ENCODE measurements at places on chromosomes 4 and X.

GRCh38 chr4:54719378-54719777 is 61.6 kb downstream of the KIT start:
- DNase-seq: no peak

DNA sequence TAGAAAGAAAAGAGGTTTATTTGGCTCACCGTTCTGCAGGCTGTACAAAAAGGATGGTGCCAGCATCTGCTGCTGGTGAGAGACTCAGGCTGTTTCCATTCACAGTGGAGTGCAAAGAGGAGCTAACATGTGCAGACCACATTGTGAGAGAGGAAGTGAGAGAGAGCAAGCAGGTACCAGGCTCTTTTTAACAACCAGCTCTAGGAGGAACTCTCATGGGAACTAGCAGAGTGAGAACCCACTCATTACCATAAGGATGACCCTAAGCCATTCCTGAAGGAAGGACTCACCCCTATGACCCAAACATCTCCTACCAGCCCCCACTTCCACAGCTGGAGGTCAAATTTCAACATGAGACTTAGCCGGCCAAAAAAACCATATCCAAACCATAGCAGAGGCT is 158.6 kb upstream of the ADGRL3 start:
- no peak for DNase-seq

DNA sequence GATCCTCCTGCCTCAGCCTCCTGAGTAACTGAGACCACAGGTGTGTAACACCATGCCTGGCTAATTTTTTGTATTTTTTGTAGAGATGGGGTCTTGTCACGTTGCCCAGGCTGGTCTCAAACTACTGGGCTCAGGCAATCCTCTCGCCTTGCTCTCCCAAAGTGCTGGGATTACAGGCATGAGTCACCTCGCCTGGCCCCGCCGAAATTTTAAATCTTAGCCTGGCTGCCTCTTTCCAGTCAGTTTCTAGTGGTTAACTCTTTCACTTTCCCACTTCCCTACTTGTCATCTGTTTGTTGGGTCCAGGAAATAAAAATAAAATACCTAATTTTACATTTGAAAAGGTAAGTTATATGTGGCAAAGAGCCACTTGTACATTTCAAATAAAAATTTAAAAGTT is 62.4 kb downstream of the TMEM165 start:
- DNase-seq: no peak

- DNase-seq: no peak
These were observed 171.0 kb upstream of the RPS6KA3 start for GRCh38 chrX:20437683-20438082.

DNA sequence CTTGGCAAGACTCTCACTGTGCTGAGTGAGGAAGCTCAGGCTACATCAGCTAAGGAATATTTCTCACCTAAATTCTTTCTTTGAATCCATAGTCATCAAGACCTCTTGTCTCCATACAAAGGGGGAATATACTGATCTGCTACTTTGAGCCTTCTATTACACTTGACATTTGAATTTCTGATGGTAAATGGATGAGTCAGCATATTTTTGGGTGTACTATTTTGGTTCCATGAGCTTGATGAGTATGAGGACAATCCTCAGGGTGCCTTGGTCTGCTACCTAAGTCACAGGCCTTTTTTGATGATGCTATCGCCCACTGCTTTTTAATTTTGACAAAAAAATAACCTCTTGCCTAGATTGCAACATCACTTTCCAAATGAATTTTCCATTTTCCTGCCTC is 415.7 kb downstream of the PPP1R2C start:
- no peak for DNase-seq

DNA sequence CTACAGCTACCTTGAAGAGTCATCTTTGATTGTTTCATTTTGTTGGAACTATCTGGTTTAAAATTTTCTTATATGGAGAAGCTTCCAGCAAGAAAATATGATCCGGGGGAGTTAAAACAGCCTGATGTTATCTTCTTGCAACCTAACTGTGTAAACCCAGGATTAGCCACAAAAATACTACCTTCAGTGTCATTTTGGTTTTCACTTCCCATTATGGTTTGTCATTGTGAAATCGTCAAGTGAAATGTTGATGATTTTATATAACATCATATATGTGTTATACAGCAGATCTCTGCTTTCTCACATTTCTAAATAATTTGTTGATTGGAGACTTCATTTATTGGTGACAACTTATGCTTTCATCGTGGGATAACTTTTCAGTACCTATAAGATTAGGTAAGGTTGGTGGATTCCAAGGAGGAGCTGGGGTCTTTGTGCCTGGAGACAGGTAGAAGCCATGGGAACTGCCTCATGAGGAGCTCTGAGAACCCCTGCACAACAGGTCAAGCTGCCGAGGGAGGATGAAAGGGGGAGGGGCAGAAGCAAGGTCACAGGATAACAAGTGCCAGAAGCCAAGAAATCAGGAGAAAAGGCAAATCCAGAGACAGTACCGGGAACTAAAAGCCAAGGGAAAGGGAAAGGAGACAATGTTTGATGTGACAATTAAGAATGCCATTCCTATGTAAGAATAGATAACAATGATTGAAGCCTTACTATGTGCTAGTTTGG is 7.2 kb downstream of the ARHGAP24 start:
- no peak for DNase-seq

- DNase-seq: no peak
These were observed 81.1 kb upstream of the SH3RF1 start for GRCh38 chr4:169351872-169352271.

DNA sequence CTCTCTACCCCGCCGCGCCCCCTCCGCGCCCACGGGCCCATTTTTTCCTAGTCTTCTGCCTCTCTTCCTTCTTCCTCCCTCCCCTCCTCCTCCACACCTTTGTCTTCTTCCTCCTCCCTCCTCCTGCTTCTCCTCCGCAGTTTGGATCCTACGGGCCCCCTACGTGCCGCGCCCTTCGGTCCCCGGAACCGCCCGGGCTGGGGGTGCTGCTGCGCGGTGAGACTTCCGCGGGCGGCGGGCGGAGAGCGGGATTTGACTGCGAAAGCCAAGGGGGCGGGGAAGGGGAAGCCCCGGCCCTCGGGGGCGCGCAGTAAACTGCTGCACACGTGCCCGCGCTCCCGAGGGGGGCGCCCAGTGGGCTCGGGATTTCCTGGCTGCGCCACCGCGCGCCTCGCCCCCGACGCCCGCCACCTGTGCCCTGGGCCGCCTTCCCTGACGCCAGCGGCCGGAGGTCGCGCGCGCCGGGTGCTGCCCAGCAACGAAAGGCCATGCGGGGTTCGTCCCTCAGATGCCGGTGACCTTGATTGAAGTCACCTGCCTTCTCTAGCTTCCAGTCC is 3.3 kb upstream of the NKX3-2 start:
- DNase-seq: no peak

DNA sequence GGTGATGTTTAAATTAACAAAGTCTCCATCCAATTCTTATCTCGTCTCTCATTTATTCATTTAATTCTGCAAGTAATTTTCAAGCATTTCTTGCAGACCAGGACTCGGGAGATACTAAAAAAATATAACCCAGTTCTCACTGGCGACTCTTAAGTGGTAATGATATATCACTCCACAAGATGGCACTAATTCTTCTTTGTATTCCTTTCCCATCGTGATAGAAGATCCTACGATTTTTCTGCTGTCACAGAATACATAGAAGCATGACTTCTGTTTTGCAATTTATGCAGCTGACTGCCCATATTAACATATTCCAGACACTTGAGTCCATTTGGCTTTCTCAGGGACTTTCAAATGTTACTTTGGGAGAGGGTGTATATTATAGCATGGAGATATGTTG is 64.0 kb upstream of the FGF13 start:
- DNase-seq: peak; percentile 1

DNA sequence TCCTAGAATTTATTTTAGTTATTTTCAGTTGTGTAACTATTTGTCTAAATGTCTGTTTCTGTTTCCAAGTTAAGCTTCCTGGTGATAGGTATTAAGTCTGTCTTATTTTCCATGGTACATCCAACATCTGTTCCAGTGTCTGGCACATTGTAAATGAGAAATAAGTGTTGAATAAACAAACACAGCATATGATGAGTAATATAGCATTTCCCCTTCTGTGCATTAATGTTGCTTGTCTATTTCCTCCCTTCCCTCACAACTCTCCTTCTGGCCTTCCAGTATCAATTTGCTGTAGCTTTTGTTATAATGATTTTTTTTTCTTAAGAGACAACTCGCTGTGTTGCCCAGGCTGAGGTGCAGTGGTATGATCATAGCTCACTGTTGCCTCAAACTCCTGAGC is 36.1 kb downstream of the COPS4 start:
- no peak for DNase-seq

GRCh38 chr4:84870398-84871163 is 95.9 kb downstream of the WDFY3 start:
- no peak for DNase-seq

DNA sequence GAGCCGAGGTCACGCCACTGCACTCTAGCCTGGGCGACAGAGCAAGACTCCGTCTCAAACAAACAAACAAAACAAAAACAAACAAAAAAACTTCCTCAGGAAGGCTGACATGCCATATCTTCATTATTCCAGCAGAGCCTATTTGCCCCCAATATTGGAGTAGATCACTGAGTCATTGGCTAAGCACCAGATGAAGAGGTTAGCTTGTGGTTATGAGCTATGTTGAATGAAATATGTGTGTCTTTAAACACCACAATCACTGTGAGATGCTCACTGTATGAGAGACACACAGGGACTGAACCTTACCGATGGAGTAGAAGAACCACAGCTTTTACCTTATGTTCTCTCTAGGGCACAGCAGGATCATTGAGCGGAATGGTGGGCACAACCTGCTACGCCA is 122.1 kb upstream of the EOLA2 start:
- DNase-seq: no peak

- DNase-seq: no peak
These were observed 137.8 kb downstream of the FBXW7 start for GRCh38 chr4:152398060-152398459.

DNA sequence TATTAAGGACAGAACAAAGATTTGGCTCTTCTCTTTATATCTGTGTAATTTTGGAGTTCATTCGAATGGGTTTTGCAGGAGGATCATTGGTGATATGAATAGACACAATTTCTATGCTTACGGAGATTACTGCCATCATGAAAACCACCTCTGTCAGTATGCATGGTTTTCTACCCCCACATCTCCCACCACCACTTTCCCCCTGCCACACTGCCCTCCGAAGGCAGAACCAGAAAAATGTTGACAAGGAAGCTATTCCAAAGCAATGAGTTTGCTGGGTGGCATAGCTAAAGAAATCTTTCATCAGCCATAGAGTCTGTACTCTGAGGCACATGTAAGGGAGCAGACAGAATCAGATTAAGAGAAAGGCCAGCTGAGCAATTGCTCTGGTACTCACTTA is 567.3 kb upstream of the ACTRT1 start:
- DNase-seq: no peak

GRCh38 chr4:123421227-123421936 is 24.8 kb downstream of the SPRY1 start:
- DNase-seq: no peak

- peak; percentile 25 for DNase-seq
These were observed 14.1 kb downstream of the ZNF157 start for GRCh38 chrX:47384502-47384901.

- no peak for DNase-seq
These were observed 78.2 kb downstream of the BCOR start for GRCh38 chrX:40019541-40019940.

GRCh38 chr4:147371661-147372060 is 109.2 kb upstream of the EDNRA start:
- no peak for DNase-seq

DNA sequence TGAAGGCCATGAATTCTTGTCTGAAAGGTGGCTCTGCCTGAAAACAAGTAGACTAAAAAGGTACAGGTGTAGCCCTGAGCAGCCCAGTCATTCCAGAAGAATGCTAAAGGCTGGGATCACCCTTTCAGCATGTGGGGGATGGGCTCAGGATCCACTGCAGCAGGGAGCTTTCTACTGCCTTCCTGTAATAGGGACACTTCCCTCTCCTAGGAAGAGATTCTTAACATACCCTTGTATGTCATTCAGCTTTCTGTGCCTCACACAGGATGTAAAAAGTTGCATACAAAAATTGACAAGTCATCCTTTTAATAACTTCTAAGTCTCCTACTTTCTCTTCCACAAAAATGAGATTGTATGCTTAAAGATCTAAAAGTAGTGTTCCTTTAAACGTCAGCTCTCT is 123.3 kb downstream of the ZNF518B start:
- no peak for DNase-seq

- DNase-seq: no peak
These were observed 58.7 kb upstream of the EMCN start for GRCh38 chr4:100576570-100576969.

- no peak for DNase-seq
These were observed 46.1 kb downstream of the EVC start for GRCh38 chr4:5757091-5757490.

GRCh38 chr4:134028421-134028820 is 173.2 kb downstream of the PABPC4L start:
- no peak for DNase-seq

GRCh38 chrX:11451151-11451550 is 157.9 kb downstream of the AMELX start:
- DNase-seq: no peak

GRCh38 chrX:41785685-41786084 is 61.7 kb downstream of the GPR82 start:
- DNase-seq: no peak

GRCh38 chr4:139528377-139529005 is 27.5 kb downstream of the SETD7 start:
- DNase-seq: no peak

GRCh38 chr4:151692443-151692782 is 68.4 kb downstream of the GATB start:
- no peak for DNase-seq

- no peak for DNase-seq
These were observed 282.1 kb upstream of the EMCN start for GRCh38 chr4:100799761-100800539.

DNA sequence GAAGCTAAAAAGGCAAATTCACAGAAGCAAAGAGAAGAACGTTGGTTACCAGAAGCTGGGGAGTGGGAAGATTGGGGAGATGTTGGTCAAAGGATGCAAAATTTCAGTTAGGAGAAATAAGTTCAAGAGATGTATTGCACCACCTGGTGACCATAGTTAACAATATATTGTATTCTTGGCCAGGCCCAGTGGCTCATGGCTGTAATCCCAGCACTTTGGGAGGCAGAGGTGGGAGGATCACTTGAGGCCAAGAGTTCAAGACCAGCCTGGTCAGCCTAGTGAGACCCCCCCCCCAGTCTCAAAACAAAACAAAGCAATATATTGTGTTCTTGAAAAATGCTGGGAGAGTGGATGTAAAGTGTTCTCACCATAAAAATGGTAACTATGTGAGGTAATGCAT is 67.9 kb downstream of the TAB3 start:
- no peak for DNase-seq

DNA sequence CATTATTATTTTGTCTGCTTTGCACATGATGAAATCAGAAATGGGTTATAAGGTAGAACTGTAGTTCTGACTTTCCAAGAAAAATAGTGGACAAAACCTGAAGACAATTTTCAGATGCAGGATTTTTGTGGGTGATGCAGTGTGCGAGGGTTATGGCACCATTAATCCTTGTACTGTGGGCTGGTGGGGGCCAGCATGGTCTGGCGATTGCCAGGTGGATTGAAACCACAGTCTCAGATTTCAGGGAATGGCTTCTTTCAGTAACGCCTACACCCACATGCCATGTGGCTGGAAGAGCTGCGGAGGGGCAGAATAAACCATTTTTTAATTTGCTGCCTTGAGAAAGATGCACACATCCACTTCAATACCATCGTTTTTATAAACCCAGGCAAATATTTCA is 150.5 kb downstream of the ARSF start:
- DNase-seq: no peak
